Psoas muscle (tissue), 8 donors: ENCODE measurements at places on chromosomes 1 and 21. TPM values are rescaled to one million over a fixed set of nuclear protein-coding genes. Genes with fewer than 3 reads are reported as not detected.

Gene LHX4
- not detected for total RNA-seq

GRCh38 chr1:115506924-115507589, 134.7 kb upstream of the VANGL1 start:
- no peak for DNase-seq

DNA sequence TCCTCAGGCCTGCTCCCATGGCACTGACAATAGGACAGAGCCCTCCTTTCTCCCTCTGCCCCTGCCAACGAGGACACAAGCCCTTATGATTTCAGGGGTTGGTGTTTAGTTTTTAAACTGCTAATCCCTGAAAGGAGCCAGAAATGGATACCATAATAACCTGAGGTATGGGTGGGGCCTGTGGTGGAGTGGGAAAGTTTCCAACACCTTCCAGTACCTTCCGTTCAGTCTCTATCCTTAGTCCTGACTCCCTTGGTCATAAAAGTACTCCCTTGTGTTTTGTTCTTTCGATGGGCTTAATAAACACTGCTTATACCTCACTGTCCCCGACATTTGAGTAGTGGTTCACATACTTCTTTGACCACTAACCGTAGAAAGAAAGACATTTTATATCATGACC, 141.8 kb upstream of the MAGI3 start:
- no peak for DNase-seq

DNA sequence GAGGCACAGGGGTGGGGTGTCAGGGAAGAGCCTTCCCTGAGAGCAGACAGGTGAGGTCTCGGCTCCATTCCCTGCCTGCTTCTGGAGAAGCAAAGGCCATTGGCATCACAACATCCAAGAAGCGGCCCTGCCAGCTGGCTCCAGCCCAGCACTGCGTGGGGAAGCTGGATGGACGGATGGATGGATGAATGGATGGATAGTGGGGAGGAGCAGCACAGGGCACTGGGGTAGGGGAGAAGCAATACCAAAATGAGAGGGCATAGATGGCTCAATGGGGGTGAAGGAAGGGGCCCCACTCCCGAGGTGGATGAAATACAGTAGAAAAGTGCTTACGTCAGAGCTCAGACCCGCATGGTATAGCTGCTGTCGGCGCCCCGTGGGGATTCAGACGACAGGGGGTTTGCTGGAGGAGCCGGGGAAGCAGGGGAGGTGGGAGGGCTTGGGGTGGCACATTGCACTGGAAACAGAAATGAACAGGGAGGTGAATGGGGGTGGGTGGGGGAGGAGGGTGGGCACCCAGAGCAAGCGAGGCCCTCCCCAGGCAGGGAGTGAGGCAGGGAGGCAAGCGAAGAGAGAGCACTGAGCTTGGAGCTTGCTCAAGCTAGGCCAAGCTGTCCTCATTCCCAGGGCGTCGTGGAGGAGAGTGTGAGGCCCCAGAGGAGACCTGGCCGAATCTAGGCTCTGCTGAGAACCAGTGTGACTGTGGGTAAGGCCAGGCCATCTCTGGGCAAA, 9.5 kb upstream of the GOLT1A start:
- no peak for DNase-seq
